ENCODE measurements at places on chromosomes 3 and 15.
A peak's percentile ranks its signal among the peaks of the same experiment; 100 is the strongest.

- peak overlapping the region; percentile 18 for H3K27ac ChIP-seq
- no peak for DNase-seq
- H3K4me1 ChIP-seq, result no peaks in the 10 kb centered on the region
- no peak overlapping the region for H3K4me3 ChIP-seq
- H3K27me3 ChIP-seq, result no peaks in the 10 kb centered on the region
- no peaks in the 10 kb centered on the region for H3K36me3 ChIP-seq
These were observed 196.7 kb upstream of the ADAMTS9 start for GRCh38 chr3:64884536-64884935.

DNA sequence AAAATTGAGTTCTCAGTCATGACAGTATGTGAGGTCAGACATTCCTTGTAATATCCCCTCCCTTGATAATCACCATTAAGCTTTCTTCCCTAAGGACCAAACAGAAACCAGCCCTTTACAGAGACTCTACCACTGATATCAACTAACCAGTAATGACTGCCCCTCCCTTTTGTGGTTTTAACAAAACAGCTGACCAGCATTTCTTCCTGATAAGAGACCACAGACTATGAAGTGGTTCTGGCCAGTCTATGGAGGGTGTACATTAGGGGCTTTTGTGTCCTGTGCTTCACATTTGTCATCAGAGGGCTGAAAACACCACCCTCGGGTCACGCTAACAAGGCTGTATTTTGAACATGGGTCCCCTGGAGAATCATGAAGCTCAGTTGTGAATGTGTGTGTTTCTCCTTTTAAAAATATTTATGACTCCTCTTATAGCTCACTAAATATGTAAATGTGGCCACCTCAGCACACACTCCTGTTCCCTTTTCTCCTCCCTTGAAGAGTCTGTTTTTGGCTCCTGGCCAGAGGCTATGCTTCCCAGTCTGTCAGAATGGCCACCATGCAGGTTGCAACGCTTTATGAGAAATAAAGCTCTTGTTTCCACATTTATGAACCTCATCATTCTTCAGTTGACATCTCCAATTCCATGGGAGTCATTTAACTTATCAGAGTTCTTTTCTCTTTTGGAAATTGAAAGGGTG is 239.3 kb downstream of the CPNE4 start:
- DNase-seq, result no peak
- no peaks in the 10 kb centered on the region for H3K4me1 ChIP-seq
- no peaks in the 10 kb centered on the region for H3K36me3 ChIP-seq
- H3K27ac ChIP-seq, result no peak overlapping the region
- no peak overlapping the region for H3K4me3 ChIP-seq

DNA sequence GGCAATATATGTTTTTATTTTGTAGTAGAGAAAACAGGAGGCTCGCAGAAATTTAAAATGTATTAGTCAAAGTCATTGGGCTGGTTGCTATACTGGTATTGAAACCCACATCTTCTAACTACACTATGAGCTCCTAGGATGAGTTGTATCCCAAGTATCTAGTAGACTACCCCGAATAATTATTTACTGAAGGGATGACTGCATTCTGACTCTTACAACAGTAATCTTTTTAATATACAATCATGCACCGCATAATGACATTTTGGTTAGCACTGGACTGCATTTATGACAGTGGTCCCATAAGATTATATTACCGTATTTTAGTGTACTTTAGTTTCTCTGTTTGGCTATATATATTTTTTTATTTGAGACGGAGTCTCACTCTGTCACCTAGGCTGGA is 15.3 kb downstream of the PIGB start:
- no peaks in the 10 kb centered on the region for H3K36me3 ChIP-seq
- H3K27me3 ChIP-seq, result no peaks in the 10 kb centered on the region
- no peak overlapping the region for H3K4me3 ChIP-seq
- H3K4me1 ChIP-seq, result no peaks in the 10 kb centered on the region
- DNase-seq, result no peak

DNA sequence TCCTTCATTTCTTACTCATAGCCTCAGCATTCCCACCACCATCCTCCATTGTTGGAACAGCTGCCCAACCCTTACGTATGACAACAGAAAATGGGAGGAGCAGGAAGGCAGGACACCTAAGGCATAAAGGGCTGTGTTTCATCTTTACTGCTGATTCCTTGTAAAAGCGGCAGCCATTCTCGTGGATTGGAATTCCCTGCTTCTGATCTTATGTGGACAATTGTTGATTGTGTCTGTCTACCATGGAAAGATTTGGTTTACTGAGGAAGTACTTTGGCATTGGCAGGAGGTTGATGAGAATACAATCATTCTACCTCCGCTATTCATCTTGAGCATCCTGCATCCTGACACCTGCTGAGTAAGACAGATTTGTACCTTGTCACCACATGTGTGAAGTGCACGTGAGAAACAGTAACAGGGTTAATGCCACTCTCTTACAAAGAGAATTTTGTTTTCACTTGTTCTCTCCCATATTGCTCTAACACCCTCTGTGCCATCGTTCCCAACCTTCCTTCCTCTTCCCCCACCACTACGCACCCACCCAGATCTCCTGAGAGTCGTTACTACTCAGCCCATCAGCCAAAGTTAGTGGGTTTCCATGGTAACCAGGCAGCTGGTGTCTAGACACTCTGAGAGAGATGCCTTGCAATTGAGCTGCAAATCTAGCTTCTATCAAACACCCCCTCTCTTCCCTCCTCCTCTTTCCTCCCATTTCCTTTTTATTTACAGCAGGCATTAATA is 75.7 kb downstream of the GAP43 start:
- H3K36me3 ChIP-seq, result no peaks in the 10 kb centered on the region
- no peak overlapping the region for H3K27ac ChIP-seq
- no peak for DNase-seq
- H3K27me3 ChIP-seq, result no peaks in the 10 kb centered on the region

- H3K36me3 ChIP-seq, result no peaks in the 10 kb centered on the region
- H3K27ac ChIP-seq, result no peak overlapping the region
- H3K27me3 ChIP-seq, result no peaks in the 10 kb centered on the region
- no peak for DNase-seq
- H3K4me1 ChIP-seq, result no peaks in the 10 kb centered on the region
- no peak overlapping the region for H3K4me3 ChIP-seq
These were observed 124.3 kb upstream of the IGF1R start for GRCh38 chr15:98523912-98524662.

DNA sequence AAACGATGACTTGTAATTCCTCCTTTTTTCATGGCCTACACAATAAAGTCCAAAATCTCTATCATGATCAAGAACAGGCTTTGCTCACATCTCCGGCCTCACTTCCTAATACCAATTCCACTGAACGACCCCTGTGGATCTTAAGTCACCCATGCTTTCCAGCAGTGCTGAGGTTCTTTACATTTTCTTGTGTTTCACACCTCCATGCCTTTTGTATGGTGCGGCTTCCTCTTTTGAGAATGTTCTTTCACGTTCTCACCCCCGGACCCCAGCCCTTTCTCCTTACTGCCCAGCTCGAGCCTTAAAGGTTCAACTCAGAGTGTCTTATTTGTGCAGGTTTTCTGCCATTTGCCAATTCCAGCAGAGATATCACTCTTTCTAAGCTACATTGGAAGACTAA is 70.1 kb downstream of the CSNK1G1 start:
- no peak for DNase-seq
- H3K4me1 ChIP-seq, result no peaks in the 10 kb centered on the region
- H3K4me3 ChIP-seq, result no peak overlapping the region
- H3K27me3 ChIP-seq, result no peaks in the 10 kb centered on the region

DNA sequence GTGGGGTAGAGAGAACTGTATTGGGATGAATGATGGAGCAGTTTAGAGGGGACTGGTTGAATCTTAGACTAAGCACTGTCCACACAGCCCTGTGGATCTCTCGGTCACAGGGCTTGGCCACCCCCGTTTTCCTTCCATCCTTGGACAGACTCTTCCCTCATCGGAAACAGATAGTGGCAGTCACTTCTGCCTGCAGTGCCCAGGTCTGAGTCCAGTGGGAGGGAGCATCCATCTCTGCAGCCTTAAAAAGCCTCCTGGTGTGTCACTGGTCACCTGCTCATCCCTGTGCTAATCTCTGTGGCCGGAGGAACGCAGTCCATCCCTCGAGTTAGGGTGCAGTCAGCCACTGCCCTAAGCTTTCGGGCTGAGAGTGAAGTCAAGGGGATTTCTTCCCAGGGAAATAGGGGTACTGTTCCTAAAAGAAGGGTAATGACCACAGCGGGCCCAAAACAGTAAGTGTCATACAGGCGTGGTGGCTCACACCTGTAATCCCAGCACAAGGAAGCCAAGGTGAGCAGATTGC is 32.0 kb downstream of the PLA2G4D start:
- no peaks in the 10 kb centered on the region for H3K4me1 ChIP-seq
- no peak overlapping the region for H3K4me3 ChIP-seq
- no peak for DNase-seq
- H3K27me3 ChIP-seq, result no peaks in the 10 kb centered on the region

GRCh38 chr3:142611206-142611605 is 15.0 kb downstream of the PLS1 start:
- H3K27ac ChIP-seq, result no peak overlapping the region
- H3K4me3 ChIP-seq, result no peak overlapping the region
- H3K27me3 ChIP-seq, result no peaks in the 10 kb centered on the region
- DNase-seq, result no peak

GRCh38 chr15:38148471-38148870 is 104.2 kb upstream of the SPRED1 start:
- H3K4me1 ChIP-seq, result no peaks in the 10 kb centered on the region
- H3K36me3 ChIP-seq, result no peaks in the 10 kb centered on the region
- H3K27ac ChIP-seq, result no peak overlapping the region
- no peak overlapping the region for H3K4me3 ChIP-seq
- H3K27me3 ChIP-seq, result no peaks in the 10 kb centered on the region

DNA sequence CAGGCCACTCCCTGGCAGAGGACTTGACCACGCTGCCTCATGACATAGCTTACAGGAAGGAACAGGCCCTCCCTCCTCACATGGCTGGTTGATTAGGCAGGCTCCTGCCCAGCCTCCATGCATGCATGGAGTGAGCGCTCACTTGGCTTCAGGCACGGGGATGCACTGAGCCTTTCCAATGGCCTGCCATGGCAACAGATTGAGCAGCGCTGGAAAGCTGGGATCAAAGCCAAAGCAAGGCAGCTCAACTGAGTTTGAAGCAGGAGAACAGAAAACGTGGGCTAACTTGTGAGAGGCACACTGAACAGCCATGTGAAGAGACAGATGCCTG is 5.9 kb upstream of the GRAMD2A start:
- H3K4me3 ChIP-seq, result no peak overlapping the region
- H3K27ac ChIP-seq, result no peak overlapping the region
- DNase-seq, result peak; percentile 88
- no peaks in the 10 kb centered on the region for H3K4me1 ChIP-seq
- H3K36me3 ChIP-seq, result peaks cover 39% of the 10 kb centered on the region

- H3K27me3 ChIP-seq, result no peaks in the 10 kb centered on the region
- H3K27ac ChIP-seq, result peak within 1 kb of the TSS; percentile 78
- DNase-seq, result peak; percentile 92
- no peaks in the 10 kb centered on the region for H3K4me1 ChIP-seq
These were observed at the start of gene MITF for GRCh38 chr3:69739204-69740102. TSS of gene MITF (plus strand) at chr3:69739464. CDS start at chr3:69739598, 134 bp downstream.

- no peak for DNase-seq
- H3K27me3 ChIP-seq, result no peaks in the 10 kb centered on the region
- H3K4me3 ChIP-seq, result no peak overlapping the region
- H3K4me1 ChIP-seq, result no peaks in the 10 kb centered on the region
- H3K27ac ChIP-seq, result no peak overlapping the region
These were observed 14.2 kb downstream of the DNAH1 start for GRCh38 chr3:52330194-52330805.

- H3K27me3 ChIP-seq, result no peaks in the 10 kb centered on the region
- H3K27ac ChIP-seq, result no peak overlapping the region
- no peak overlapping the region for H3K4me3 ChIP-seq
- no peaks in the 10 kb centered on the region for H3K36me3 ChIP-seq
These were observed 25.8 kb downstream of the OXNAD1 start for GRCh38 chr3:16290827-16291196.

Data from prostate gland (tissue), 2 donors.